H54 (cell line): ENCODE measurements at places on chromosomes 5 and 9.

DNA sequence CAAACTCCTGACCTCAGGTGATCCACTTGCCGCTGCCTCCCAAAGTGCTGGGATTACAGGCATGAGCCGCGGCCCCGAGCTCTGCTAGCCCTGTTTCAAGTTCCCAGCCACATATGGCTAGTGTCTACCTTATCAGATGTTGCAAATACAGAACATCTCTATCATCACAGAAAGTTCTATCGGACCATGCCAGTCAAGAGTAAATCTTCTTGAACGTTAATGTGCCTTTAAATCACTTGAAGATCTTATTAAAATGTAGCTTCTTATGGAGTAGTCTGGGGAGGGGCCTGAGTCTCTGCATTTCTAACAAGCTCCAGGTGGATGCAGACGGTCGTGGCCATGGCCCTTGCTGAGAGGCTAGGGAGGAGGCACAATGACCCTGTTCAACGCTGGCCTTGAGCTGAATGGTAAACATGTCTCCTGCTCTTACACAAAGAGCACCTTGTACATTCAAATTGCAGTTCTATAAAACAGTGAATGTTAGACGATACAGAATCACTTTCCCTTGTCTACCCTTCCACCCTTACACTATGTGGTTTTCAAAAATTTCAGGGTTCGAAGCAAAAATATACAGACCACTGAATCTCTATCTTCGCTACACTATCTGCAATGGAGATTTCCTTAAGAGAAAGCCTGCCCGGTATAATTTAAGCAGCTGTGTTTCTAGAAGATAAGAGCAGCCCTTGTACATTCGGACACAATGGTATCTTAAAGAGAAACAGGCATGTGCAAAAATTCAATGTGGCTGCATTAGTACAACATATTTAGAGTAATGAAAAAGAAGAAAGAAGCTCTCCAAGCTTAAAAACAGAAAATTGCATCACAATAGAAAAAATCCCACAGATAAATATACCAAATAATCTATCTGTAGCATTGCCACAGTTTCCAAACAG is 114.1 kb downstream of the FRMD3 start:
- no peak for DNase-seq

- DNase-seq, result no peak
Measured at GRCh38 chr5:145923405-145923804, 13.0 kb upstream of the SH3RF2 start.

- no peak for DNase-seq
Measured at GRCh38 chr9:109604781-109605180, 106.7 kb upstream of the PTPN3 start.

DNA sequence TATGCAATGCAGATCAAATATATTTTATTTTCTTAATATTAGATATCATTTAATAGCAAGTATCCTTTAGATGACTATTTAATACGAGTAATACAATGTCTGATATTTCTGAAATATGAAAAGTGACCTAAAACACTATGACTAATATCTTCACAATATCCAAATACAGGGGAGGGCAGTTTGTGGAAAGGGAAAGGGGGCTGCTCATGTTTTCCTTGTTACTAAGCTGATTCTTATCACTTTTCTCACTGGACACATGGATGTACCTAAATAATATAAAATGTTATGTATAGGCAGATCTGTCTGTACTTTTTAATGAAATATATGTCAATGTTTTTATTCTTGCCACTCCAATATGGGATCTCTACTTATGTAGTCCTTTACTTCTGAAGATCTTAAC is 1879.1 kb upstream of the ACO1 start:
- DNase-seq, result no peak

DNA sequence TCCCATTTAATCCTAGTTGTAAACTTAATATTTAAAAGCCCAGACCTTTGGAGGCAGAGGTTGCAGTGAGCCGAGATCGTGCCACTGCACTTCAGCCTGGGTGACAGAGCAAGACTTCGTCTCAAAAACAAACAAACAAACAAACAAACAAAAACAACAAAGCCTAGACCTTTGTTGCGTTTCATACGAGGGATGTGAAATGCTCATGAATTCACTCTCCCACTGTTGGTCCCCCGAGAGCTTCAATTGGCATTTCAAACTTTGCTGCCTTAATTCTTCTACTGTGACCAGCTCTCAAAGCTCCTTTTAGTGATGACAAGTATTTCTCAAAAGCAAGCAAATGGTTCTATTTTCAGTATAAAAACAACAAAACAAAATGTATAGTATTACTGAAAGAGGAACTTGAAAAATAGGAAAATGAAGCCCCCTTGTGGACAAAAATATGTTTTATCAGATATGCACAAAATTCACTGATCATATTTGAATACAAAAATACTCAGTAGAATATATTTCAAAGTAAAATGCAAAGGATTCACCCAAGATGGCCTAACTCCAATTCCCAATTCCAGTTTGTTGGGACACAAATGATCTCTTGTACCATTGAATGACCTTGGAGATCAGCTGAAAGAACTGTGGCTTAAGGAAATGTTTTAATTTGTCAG is 140.4 kb downstream of the ESM1 start:
- no peak for DNase-seq

DNA sequence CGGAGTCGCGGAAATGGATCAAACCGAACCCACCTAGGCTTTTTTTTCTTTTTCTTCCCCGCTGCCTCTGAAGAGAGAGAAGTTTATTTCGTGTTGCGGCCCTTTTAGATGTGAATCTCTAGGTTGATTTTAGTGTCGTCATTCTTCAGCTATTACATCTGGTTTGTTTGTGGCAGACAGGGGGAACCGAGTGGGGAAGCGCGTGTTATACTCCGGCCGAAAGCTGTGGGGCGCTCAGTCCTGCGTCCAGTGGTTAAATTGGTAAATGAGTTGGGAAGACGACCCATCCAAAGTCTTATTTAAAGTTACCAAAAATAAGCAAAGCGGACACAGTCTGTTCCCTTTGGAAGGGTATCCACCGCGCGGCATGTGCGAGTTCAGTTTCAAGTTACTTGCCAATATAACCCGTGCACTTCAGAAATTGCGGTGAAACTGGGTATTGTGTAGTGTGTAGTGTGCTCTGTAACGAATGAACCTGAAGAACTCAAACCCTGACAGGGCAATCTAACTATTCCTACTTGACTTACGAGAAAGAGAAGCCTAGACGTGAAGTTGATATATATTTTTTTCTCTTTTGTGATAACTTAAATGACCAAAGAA is 1.3 kb downstream of the MAN2A1 start:
- DNase-seq, result peak; percentile 21

GRCh38 chr5:139566611-139567010 is 5.5 kb downstream of the UBE2D2 start:
- DNase-seq, result no peak

DNA sequence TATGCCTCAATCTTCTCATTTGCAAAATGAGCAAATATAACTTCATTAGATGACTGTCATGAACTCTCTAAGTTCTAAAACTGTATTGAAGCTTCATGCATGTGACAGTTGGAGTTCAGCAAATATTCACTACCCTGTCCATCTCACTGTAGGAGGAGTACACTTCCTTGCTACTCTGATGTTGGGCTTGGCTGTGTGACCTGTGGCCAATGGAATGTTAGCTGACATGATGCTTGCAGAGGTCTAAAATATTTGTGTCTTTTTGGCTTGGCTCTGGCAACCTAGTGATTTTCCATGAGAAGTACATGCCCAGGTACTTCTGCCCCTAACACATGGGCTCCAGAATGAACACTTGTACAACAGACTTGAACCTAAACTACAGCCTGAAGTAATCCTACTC is 203.1 kb upstream of the ANKH start:
- DNase-seq, result no peak

DNA sequence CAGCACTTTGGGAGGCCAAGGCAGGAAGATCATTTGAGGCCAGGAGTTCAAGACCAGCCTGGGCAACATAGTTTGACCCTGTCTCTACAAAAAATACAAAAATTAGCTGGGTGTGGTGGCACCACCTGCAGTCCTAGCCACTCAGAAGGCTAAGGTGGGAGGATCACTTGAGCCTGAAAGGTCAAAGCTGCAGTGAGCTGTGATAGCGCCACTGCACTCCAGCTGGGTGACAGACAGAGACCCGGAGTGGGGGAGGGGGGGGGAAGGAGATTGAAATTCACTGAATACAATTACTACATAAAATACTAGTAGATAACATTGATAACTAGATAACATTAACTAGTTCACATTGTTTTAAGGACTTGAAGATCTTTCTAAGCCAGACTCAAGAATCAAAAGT is 345.6 kb downstream of the BNC2 start:
- DNase-seq, result no peak

- DNase-seq, result no peak
Measured at GRCh38 chr9:79682076-79682736, 110.4 kb downstream of the TLE4 start.

GRCh38 chr5:142701673-142702311 is 15.9 kb upstream of the FGF1 start:
- no peak for DNase-seq

GRCh38 chr9:135184181-135185053 is 96.9 kb downstream of the OLFM1 start:
- DNase-seq, result no peak

GRCh38 chr9:21778304-21778703 is 24.1 kb upstream of the MTAP start:
- DNase-seq, result no peak

DNA sequence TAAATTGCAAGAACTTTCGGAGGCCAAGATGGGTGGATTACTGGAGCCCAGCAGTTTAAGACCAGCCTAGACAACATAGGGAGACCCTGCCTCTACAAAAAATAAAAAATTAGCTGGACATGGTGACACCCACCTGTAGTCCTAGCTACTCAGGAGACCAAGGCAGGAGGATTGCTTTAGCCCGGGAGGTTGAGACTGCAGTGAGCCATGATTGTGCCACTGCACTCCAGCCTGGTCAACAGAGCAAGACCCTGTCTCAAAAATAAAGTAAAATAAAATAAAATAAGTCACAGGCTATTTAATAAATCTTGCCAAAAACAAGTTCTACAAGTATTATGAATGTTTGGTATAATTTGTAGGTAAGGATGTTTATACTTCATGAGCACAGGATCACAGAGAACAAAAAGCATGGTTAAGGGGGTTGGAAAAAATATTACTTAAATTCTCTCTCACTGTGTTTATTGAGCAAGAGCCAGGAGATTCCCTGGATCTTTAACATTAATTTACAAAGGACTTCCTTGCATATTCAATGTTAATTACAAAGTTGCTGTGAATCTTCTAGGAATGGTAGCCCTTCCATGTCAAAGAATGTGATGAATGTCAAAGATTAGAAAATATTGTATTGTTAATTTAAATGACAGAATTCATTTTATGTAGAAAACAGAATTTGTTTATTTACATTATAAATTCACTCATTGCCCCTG is 164.0 kb downstream of the RFX3 start:
- DNase-seq, result no peak

- DNase-seq, result no peak
Measured at GRCh38 chr5:98786191-98786853, 12.9 kb downstream of the RGMB start.

DNA sequence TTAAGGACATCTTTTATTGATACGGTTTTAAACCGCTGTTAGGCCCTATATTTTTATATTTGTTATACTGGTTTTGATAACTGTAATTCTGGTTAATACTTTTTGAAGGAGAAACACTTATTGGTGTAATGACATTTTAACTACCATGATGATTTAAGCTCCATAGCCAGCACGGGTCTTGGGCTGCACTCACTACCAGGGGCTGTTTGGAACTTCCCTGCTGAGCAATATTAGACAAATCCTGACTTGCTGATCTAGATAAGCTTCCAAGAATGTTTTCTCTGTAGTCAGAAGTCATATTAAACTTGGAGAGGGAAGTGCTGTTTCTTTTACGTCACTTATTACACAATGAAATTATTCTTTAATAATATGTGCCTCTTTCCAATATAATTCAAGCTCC is 540.0 kb upstream of the GRAMD2B start:
- DNase-seq, result no peak

DNA sequence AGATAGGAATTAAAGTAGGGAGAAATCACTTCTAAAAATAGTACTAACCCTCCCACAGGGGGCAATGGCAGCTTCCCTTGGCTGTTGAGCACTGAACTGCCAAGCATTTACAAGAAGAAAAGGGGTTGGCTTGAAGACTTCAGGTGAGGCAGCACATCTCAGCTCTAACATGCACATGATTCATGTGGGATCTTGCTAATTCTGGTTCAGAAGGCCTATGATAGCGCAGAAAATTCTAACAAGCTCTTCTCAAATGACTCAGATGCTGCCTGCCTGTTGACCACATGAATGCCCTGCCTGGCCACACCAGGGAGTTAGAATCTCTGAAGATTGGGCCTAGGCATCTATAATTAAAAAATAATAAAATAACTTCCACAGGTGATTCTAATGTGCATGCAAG is 22.6 kb downstream of the CD180 start:
- DNase-seq, result no peak

GRCh38 chr5:168443533-168443932 is 42.7 kb upstream of the RARS1 start:
- DNase-seq, result no peak

DNA sequence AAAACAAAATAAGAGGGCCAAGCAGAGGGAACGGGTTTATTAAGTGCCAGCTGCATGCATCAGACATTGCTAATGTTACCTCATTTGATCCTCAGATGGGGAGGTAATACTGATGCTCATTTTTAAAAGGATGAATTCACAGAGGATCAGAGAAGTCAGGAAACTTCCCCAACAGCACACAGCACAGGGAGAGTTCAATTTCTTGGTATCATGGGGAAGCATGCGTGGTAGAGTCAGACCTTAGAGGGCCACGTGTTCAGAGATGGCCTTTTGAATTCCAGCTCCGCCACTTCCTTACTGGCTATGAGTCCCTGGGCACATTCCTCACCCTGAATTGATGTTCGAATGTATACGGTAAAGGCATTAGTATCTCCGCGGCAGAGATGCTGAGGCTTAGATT is 108.3 kb downstream of the MYO10 start:
- DNase-seq, result no peak

GRCh38 chr9:132699956-132700355 is 29.7 kb downstream of the GTF3C4 start:
- no peak for DNase-seq

GRCh38 chr9:69122082-69122548 is 52.0 kb upstream of the TJP2 start:
- peak; percentile 86 for DNase-seq

- no peak for DNase-seq
Measured at GRCh38 chr9:35948901-35949318, 9.0 kb downstream of the OR2S2 start.

- DNase-seq, result peak; percentile 86
Measured at GRCh38 chr9:129776938-129777768, 24.3 kb upstream of the PTGES start.

DNA sequence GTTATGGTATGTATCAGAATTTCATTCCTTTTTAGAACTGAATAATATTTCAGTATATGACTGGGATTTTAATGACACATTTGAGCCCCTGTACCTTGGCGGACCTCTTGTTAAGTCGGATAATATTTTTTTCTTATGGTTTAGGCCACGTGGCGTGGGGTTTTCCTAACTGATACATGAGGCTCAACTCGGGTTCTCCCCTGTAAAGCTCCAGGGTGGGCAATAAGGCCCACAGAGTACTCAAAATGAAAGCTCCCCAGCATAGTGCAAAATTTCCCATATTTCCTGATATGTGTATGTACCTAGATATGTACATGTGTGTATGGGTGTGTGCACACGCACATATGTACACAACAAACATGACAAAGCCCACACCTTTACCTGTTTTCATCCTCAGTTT is 24.5 kb downstream of the TICAM2 start:
- no peak for DNase-seq
